ENCODE measurements at places on chromosomes 4 and X.
A peak's percentile ranks its signal among the peaks of the same experiment; 100 is the strongest.

- DNase-seq, result no peak
These were observed 158.9 kb downstream of the MID1IP1 start for GRCh38 chrX:38960137-38960536.

DNA sequence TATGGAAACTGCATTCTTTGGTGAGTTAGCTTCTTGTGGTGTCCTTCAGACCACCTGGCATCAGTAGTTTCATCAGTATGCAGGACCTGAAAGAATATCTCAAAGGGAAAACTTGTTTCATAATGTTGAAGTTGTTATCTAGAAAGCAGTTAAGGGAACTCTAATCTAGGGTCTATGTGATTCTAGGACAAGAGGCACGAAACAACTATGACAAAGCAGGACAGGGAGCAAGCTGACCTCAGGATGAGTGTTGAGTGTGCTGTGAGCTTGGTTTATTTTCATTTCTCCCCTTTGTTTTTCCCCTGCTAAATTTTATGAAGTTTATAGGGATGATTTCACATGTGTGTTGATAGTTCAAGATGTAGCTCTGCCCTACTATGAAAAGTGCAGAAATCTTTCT lies 65.7 kb downstream of the MXRA5 start:
- DNase-seq, result no peak

DNA sequence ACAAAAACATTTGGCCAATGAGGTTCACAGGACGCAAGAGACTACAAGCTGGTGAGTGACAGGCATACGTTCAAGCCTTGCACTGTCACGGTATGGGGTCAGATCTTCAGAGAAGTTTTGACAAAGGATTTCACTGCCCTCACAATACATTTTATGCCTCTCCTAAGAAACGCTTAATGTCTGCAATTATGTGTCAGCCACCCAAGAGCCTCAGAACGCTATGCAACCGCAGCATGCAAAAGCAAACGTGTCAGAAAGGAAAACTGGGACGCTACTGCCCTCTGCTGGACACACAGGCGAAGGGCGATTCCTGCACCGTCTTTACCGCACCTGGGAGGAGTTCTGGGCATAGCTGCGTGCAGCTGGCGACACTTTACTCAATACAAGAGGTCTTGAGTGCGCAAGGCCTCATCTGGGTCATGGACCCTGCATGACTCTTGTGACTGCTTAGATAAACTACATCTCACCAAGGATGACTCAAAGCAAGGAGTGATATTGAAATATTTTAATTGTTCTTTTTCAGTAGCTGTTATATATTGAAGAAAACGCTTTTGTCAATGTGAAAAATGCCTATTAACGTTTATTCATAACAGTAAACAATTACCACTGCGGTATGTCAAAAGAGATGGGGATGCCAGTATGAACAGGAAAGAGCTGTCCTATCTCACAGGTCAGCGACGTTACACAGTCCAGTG lies 147.6 kb upstream of the FRG1 start:
- DNase-seq, result peak; percentile 86

- no peak for DNase-seq
These were observed 123.1 kb upstream of the GRIA3 start for GRCh38 chrX:123060986-123061385.

GRCh38 chrX:41759817-41760216 lies 35.8 kb downstream of the GPR82 start:
- DNase-seq, result no peak

DNA sequence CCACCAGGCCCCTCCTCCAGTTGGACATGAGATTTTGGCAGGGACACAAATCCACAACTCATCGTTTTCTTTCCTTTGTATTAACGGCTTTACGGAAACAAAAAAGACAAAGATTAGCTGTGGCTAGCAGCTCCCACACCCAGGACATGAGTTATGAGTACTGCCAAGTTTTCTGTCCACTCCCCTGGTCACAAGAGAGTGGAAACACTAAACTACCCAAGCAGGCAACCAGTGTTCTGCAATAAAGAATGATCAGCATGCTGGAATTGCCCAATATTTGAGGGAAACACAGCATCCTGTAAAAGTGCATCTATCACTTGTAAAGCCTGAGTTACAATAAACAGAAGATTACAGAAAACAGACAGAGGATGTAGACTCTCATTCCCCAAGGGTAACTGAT lies 358.4 kb downstream of the NLGN4X start:
- no peak for DNase-seq

All from H9 (cell line).